Activated CD4-positive, alpha-beta T cell treated with anti-CD3 and anti-CD28 coated beads, Interleukin-2, amount 50 U/mL, for 4 hours (primary cell): ENCODE measurements at places on chromosomes 3 and 15.

DNA sequence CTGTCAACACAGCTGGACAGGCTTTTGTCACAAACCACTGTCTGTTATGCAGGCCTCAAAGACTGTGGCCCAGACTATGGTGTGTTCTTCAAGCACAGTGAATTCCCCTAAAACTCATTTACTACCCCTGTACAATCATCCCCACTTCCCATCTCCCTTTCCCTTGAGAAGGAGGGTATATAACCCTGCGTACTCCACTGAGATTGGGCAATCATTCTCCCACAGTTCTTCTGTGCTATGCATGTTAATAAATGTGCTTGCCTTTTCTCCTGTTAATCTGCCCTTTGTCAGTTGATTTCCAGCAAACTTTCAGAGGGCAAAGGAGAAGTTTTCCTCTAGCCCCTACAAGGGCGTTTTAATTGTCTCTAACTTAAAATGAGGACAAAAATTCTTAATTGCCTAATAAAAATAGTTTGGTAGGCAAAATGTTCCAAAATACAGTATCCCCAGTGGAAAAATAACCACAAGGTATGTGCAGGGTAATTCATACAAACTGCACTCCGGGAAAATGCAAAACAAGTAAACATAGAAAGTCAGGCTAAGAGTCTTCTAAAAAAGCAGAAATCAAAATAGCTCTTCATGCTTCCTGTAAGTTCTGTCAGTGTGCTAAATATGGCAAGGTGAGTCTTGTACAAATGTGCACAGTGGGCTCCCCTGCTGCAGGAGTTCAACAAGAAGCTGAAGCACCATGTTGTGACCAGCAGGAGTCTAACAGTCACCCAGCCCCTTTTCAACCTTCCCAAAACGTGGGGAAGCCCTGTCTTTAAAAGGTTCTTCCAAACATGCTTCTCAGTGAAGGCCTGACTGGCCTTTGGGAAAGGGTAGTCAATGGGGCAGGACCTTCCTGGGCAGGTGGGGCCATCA lies 10.2 kb downstream of the ATP10A start:
- no peak for DNase-seq

GRCh38 chr3:29335438-29335837 lies 54.6 kb downstream of the RBMS3 start:
- DNase-seq, result no peak

DNA sequence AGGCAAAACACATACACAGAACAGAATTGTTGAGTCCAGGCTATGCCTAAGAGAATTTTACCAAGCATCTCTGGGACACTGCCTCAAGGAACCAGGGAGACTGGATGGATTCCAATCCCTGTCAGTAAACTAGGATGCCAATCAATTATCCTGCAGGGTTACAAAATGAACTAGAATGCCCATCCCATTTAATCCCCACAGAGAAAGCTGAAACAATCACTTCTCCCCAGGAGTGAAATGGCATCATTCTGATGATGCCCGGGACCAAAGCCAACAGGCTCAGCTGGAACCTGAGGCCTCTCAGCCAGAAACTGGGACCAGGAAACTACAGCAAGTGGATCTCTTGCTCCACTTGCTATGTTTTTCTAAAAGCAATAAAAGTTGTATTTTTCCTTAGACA lies 130.0 kb upstream of the TJP1 start:
- DNase-seq, result no peak

DNA sequence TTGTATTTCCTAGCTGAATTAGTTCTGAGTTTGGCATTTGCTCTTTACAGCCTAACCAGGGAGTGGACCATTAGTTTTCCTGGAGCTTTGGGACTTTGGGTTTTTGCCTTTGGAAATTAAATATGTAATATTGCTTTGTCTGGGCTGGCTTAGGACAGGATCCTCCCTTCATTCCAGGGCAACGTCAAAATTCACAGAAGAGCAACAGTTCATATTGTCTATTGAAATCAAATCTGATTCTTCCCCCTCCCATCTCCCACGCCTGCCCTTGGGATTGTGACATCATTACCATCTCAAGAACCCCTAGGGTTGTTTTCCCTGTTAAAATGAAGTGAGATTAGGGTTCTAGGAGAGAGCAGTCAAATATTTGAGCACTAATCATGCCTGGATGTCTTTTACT lies 194.1 kb downstream of the ROBO2 start:
- DNase-seq, result no peak

DNA sequence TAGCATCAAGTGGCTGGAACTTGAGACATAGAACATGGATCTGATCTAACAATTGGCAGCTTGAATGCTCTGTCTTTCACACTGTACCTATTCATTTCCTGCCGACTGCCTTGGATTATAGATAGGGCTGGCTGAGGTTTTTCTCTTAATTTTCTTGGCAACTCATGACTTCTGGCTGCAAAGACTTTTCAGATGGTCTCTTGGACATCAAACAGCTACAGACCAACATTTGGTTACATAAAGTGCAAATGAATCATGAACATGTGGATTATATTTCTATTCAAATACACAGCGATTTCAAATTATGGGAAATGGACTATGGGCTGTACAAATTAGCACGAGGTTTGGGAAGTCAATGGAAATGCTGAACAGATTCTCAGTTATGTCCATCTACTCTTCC lies 26.2 kb upstream of the IL16 start:
- no peak for DNase-seq

DNA sequence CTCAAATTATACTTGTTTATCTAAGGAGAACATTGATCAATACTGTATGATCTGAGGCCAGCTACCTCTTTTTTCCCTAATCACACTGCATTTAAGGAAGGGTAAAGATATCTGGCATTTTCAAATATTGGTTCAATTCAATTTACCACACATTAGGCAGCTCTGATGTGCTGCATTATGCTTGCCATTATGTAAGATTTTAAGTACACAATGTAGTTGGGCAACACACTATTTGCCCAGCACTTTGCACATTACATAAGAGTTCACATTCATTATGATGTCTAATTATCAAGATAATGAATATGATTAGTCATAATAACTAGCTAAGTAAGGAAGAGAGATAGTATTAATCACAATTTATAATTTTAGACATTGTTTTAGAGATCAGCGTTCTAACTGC lies 196.3 kb downstream of the BCHE start:
- no peak for DNase-seq
